ENCODE measurements at places on chromosomes 7 and 10. TPM values are rescaled to one million over a fixed set of nuclear protein-coding genes. Genes with fewer than 3 reads are reported as not detected.

The BHLHA15 gene
- 0.73 TPM for total RNA-seq

The RTKN2 gene
- 0.78 TPM for total RNA-seq

The SLC18A3 gene
- not detected for total RNA-seq

DNA sequence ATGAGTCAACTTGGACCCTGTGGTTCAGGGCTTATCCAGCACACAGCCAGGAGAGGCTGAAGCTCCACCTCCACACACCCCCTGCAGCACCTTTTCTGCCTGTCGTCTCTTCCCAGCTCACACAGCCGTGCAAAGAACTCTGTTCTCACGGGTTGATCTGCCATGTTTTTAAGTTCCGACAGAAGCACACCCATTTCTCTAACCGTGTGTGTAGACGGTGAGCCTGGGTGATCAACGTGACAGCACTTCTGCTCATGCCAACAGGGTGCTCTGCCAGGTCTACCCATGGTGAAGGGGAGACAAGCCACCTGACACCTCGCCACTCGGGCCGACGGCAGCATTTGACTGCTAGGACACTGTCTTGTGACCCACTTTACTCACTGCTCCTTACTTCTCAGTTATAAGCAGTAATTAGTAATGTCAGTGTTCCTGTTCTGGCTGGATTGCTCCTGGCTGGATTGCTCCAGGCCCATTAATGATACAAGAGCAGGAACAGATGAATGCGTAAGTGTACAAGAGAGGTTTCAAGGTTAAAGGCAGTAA is 90.5 kb downstream of the RNF216 start:
- no peak for DNase-seq

GRCh38 chr7:130400120-130400572 is 19.9 kb downstream of the CPA1 start:
- no peak for DNase-seq

DNA sequence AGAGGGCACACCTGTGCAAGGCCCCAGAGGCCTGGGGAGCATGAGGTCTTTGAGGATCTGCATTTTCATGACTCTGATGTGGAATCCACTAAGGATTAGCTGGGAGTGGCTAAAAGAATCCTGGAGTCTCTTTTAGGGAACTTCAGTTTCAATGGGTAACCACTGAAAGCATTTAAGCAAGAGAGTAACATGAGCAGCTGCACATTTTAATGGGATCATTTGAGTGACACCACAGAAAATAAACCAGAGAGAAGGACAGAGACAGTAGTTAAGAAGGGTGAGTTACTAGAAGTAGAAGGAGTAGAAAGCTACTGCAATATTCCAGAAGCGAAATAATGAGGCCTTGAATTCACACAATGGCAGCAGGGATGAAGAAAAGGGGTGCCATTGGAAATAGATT is 5.2 kb downstream of the GOT1 start:
- no peak for DNase-seq

Data from ureter (tissue), 1 donor.